NCI-H2107 (cell line): ENCODE measurements at places on chromosomes 2 and 18.

DNA sequence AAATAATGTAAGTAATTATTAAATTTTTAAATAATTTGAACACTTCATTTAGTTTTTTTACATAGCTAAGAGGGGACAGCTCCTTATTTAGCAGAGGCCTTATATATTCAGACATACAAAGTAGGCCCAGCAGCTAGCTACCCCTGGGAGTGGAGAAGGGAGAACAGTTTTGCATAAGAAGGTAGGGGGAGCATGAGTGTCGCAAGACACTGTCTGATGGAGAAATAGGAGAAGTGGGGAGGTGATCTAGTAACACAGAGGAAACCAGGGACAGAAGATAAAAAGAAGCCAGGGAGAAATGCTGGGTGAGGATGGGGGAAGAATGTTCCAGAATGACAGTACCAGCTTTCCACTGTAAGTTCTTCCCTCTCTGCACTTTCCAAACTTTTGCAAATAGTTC, 16.0 kb upstream of the RGPD4 start:
- no peak for DNase-seq

- DNase-seq, result no peak
Observed at GRCh38 chr2:171902840-171903420, 8.9 kb upstream of the SLC25A12 start.

DNA sequence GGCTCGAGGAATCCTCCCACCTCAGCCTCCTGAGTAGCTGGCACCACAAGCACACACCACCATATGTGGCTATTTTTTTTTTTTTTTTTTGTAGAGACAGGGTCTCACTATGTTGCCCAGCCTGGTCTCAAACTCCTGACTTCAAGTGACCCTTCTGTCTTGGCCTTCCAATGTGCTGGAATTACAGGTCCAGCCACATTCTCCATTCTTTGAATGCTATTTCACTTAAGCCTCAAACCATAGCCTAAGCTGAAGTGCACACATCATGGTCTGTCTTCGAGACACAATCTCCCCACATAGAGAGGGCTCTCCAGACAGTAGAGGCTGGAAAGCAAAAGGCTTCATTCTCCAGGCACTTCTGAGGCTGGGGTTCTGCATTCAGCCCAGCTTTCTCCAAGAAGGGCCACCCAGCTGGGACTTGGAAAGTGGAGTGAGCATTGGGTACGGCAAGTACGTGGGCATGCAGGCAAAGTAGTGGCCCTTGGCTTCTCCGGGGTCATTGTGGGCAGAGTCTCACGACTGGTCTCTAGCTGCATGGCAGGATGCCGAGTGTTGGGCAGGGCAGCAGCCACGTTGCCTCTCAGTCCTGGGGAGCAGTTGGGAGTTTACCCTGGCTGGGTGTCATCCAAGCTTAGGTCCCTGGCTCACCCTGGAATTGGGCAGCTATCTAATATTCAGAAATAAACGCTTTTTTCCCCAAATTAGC, 78.2 kb upstream of the SMAD7 start:
- no peak for DNase-seq

DNA sequence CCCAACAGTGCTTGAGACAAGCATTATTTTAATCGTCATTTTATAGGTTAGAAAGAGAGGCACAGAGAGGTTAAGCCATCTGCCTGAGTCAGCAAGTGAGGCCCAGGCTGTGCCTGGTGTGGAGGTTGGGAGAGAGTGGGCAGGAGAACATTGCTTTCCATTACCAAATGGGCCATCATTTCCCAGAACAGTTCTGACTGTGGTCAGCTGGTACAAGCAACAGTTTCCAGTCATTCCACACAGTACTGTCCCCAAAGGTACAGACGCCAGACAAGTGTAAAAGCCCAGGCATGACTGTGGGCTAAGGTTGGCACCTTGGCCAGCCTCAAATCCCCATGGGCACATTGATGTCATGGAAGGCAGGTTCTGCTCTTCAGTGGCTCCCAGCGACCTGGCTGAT, 98.2 kb upstream of the LCLAT1 start:
- no peak for DNase-seq

- DNase-seq, result no peak
Observed at GRCh38 chr18:21443776-21444464, 156.6 kb downstream of the ESCO1 start.

DNA sequence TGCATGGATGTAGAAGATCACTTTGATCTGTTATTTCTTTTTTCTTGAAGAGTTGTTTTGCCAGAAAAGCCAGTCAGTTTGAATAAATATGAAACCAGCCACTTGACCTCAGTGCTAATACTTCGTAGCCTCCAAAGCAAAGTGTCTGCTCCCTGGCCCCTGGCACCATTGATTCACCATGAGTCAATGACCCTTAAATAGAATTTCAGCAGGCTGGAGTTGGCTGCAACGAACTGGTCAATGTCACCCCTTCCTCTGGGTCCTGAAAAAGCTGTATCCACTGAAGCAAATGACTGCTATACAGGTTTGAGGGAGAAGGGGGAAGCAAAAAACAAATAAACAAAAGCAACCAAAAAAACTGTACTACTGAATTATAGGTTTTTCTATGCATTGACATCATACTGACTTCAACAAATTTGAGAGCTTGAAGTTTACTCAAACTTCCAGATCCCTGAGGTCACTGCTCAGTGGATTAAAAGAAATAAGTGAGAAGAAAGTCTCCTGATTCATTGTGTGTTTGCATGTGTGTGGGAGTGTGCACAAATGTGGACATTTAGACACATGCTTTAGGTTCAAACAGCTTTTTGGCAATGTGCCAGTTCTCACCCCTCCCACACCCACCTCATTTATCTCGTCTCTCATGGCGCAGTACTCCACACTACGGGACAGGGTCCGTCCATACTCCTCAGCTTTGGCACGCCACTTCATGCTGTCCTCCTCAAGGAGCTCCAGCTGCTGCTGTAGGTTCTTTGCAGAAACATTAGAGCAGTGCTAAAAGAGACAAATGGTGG, 58.1 kb upstream of the TTN start:
- DNase-seq, result no peak

DNA sequence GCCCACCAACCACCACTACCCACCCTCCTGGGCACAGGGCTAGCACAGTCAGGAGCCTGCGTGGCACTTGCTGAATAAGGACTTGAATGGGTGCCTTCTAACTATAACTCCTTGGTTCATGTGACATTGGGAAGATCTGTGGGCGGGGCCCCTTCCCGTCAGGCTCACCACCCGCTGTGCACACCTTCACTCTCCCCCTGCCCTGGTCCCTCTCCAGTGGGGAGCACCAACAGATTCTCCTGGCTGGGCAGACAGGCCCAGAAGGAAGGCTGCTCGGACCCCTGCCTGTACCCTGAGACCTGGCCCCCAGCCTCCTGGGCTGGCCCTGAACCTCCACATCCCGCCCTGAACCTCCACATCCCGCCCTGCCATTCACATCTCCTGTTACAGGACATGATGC, 33.4 kb upstream of the POMC start:
- no peak for DNase-seq

DNA sequence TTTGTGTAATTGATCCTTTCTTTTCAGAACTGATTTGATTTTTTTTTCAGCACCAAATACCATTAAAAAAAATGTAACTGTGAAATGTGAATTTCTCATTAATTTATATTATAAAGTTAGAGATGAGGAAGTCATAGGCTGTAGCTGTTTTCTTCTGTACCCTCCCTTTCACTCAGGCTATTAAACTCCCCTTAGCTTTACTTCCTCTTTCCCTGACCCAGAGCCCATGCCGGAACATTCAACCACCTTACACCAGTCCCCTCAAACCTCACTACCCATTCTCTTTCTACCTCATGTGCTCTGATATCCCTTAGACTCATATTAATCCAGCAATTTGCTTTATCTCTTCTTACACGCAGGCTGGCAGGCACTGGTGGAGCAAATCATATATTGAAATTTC, 12.4 kb downstream of the GALNT5 start:
- DNase-seq, result no peak

- no peak for DNase-seq
Observed at GRCh38 chr2:185338104-185338503, 400.5 kb upstream of the FSIP2 start.

DNA sequence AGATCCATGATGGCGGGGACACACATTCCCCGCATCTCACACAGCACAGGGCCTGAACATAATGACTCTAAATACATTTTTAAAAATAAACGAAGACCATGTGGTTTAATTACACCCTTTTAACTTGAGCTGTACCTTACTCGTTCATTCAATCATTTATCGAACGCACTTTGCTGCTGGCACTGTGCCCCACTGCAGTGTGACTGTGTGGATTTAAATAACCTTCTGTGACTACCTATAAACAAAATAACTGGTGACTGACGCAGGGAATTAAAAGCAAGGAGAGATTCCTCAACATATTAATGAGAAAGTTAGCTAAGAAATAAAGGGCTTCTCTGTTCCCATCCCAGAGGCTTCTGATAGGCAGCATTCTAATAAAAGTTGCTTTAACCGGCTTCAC, 10.9 kb upstream of the FZD7 start:
- DNase-seq, result no peak
